ENCODE measurements at places on chromosomes 6 and 20. TPM values are rescaled to one million over a fixed set of nuclear protein-coding genes. Genes with fewer than 3 reads are reported as not detected.

GRCh38 chr20:35954907-35955251, 577 bp upstream of the SCAND1 start:
- no peak for DNase-seq

DNA sequence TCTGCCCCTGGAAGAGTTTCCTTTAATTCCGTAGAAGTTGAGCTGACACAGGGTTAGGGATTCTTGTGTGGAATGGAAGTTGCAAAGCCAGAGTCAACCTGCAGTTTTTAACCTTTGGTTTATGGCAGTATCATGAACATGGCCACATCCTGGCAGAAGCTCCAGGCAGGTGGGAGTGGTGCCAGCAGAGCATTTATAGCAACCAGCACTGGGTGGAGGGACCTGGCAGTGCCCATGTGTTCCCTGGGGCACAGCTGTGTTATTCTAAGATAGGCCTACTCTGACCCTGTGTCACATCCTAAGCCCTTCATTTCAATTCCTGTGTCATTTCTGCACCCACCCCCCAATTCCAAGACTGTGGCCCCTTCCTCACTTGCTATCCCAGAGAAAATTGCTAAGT, 26.1 kb upstream of the ZNF831 start:
- DNase-seq, result no peak

- no peak for DNase-seq
Observed at GRCh38 chr6:79335133-79335674, 100.7 kb upstream of the HMGN3 start.

DNA sequence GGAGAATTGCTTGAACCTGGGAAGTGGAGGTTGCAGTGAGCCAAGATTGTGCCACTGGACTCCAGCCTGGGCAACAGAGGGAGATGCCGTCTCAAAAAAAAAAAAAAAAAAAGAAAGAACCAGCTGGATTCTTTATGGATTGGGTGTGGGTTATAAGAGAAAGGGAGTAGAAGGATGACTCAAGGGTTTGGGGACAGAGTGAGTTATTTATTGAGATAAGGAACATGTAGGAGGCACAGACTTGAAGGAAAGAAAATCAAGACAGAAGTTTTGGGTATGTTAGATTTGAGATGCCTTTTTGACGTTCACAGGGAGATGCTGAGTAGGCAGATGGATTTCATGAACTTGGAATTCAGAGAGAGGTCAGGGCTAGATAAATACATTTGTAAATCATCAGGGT, 47.6 kb downstream of the KIZ start:
- DNase-seq, result no peak

DNA sequence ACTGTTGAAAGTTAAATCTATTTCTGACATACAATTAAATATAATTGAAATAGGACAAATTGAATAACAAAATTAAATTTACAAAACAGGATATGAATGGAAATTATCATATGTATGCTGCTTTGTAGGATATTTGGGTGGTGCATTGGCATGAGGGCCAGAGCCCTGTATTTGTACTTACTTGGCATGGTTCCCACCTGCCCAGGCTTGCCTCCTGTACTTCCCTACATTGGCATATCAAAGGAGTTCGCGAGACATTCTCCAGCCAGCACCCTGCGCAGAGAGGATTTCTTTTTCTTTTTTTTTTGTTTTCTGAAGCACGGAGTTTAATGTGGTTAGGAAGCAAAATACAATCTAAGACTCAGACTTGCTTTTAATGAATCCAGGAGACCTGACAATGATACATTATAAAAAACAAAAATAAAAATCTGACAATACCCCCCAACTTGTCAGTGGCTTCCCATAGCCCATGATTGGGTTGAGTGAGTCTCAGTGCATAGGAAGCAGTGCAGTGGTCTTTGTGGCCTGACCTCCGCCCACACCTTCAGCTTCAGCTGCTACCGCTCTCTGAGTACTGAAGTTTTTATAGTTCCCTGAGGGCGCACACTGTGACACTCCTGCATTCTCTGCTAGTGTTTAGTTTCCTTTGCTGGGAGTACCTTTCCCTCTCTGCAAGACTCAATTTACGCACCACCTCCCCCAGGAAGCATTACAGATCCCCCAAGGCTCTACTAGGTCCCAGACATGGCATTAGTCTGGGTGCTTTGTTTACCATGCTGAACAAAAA, 440.8 kb downstream of the UTRN start:
- no peak for DNase-seq

DNA sequence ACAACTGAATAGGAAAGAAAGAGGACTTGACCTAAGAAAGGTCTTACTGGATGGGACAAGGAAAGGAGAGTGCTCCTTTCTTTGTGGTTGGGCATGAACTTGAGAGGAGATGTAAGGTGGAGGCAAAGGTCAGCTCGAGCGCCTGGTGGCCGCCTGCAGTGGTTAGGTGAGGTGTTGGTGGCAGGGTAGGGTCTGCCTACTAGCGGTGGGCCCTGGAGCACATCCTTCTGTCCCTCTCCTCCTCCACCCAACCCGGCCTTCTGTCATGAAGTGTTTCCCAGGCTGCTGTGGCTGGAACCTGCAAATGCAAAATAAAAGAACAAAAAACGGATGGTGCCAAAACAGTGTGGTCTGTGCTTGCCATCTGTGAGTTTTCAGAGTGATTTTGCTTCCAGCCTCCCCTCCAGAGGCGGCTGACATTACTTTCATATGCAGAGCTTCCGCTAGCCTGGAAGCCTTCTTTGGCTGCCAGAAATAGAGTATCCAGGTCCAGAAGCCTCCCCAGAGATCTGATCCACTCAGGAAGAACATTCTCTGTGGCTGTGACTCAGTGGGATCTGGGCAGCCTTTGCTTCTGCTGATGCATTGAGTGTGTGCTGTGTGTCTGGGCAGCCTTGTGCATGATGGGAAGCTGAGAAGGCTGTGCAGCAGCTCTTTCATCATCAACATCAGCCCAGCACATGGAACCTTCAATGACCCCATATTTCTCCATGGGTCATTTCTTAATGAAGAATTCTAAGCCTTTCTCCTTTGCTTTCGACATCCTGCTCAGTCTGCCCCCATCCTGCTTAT, 79.8 kb upstream of the FAM184A start:
- no peak for DNase-seq

DNA sequence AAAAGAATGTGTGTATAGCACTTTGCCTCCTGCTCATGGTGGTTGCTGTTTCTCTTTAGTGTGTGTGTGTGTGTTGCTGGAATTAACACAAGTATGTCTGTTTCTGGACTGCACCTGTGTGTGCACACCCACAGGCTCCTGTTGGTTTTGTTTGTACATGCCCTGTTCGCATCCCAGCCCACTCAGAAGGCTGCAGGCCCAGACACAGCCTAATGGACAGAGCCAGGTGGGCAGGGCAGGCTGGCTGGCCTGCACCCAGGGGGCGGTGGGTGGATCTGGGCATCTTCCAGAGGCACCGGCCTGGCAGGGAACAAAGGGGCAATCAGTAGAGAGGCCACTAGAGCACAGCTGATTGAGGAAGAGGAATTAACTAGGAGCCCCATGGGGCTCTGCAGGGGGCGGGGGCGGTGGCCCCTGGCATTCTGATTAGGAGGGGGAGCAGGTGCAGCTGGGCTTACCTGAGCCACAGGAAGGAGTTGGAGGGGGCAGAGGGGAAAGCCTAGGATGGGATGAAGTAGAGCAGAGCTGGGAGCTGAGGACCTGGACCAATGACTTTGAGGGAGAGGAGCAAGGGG, 21.9 kb downstream of the CD40 start:
- DNase-seq, result no peak

- no peak for DNase-seq
Observed at GRCh38 chr6:148629592-148630465, 117.0 kb upstream of the UST start.

DNA sequence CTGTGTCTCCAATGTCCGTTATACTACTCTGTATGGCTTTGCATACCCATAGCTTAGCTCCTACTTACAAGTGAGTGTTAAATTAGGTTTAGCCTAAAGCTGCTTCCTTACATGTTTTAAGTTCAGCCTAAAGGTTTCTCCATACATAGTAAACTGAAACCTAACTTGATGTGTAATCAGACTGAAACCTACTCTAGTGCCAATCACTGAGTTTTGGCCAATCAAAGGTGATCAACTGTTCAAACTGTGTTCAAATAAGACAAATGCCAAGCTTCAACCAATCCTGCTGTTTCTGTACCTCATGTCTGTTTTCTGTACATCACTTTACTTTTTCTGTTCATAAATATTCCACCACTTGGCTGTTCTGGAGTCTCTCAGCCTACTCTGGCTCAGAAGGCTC, 20.0 kb downstream of the HLA-DOA start:
- DNase-seq, result no peak

GRCh38 chr20:46394872-46395760, 11.3 kb downstream of the ELMO2 start:
- no peak for DNase-seq

DNA sequence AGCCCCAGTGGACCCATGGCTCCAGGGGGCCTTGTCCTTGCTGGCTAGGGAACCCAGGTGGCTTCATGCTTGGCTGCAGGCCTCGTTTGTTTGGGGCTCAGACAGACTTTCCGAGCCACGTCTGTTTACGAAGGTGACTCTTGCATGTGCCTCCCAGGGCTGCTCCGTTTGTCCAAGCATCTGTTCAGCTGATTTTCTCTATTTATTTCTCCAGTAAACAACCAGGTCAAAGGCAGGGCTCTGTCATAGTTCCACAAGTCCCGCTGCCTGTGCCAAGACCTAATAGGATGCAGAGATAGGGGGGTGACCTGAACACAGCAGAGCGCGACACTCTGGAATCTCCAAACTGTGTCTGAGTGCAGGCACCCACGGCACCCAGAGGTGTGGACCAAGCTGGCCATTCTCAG, 12.8 kb upstream of the SPO11 start:
- no peak for DNase-seq

GRCh38 chr20:62777528-62777830, 18.8 kb upstream of the MRGBP start:
- no peak for DNase-seq

THBD gene
- polyA plus RNA-seq, result 19.1 TPM

GRCh38 chr20:45432294-45432693, 16.4 kb downstream of the PIGT start:
- no peak for DNase-seq

GRCh38 chr20:61888101-61888865, 177.4 kb downstream of the TAF4 start:
- no peak for DNase-seq

DNA sequence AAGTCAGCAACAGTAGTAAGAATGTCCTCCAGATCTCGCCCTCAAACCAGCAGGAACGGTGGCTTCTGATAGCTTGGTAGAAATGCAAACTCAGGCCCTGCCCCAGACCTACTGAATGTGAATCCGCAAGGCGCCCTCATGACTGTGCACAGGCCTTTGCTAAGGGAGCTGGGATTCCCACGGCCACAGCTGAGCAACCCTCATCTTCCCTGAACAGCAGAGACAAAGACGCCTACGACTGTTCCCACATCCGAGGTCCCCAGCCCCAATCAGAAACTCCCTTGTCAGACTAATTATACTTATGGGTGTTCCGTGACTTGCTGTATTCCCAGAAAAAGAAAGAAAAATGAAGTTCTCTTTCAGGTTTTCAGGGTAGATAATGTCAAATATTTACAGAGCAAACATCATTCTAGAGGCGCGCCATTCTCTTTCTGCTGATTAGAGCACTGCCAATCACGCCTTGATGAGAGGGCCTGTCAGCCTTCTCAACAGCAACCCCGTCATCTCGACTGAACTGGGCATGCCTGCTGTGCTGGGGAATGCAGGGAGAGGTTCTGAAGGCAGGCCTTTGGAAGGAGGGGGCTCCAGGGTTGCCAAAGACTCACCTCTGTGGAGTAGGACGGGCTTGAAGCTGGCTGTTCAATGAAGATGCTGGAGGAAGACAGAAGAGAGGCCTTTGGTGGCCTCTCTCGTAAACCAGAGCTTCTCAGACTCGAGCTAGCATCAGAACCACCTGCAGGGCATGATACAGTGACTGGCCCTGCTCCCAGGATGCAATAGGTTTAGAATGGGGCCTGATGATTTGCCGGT, 79.9 kb downstream of the ZNF217 start:
- DNase-seq, result no peak

GRCh38 chr6:5394280-5394679, 133.0 kb downstream of the FARS2 start:
- no peak for DNase-seq

DNA sequence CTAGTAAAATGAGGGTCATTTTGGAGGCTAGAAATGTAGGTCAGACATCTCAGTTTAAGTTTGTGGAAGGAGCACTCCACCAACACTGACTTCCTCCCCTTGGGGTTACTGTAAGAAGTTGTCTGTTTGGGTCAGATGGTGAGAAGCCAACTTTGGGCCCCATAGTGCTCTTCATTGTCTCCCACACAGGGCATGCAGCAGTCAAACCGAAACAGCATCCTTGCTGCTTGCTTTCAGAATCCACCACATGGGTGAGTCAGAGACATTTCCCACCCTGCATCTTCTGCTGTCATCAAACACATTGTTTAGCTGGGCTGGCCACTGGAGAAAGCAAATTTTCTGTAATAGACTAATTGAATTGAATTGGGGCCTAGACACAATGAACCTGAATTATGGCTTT, 16.8 kb downstream of the IL17F start:
- no peak for DNase-seq

DNA sequence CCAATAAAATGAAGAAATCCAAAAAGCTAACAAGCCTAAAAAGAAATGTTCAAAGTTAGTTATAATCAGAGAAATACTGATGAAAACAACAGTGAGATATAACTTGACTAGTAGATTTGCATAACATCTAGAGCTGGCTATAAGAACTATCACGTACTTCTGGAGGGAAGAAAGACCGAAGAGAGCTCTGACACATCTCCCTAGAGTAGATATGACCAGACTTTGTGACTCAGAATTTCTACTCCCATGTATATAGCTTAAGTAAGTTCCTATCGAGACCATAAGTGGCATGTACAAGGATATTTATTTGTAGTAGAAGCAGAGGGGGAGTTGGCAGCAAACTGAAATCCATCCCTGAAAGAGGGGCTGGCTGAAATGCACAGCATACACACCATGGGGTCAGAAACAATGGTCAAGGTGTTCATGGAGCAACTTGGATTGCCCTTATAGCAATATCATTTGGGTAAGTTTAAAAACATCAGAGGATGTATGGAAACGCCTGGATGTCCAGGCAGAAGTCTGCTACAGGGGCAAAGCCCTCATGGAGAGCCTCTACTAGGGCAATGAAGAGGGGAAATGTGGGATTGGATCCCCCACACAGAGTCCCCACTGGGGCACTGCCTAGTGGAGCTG, 25.6 kb upstream of the IL17A start:
- no peak for DNase-seq

- DNase-seq, result no peak
Observed at GRCh38 chr6:23589811-23590210, 536.2 kb upstream of the NRSN1 start.

DNA sequence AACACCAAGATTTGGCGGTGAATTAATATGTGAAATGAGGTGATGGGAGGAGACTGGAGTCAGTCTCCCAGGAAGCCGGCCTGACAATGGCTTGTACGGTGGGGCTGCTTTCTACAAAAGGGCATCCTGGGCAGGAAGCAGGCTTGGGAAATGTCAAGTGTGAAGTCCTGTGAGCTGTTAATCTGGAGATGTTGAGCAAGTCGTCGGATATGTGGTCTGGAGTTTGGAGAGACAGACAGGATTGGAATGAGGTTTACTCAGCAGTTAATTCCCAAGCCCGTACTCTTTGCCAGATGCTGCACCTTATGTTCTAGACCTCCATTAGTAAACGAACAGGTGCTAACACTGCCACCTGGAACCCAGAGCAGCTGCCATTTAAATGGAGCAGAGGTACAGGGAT, 107.7 kb upstream of the FOXC1 start:
- no peak for DNase-seq

All from A549 (cell line).